T-helper 1 cell treated with Interleukin-12 subunit alpha and Interleukin-12 subunit beta and Interleukin-4 antibody, amounts not matched to agents 30 ng/mL and 1 ng/mL, for 36 hours (primary cell): ENCODE measurements at places on chromosomes 7 and 10. TPM values are rescaled to one million over a fixed set of nuclear protein-coding genes. Genes with fewer than 3 reads are reported as not detected.

Gene GIMAP6
- 167 and 170 TPM in 2 replicates for total RNA-seq

Gene VGF
- total RNA-seq = 0.20 and 0.37 TPM in 2 replicates

Gene PLAC9
- not detected in 2 replicates for total RNA-seq

Gene LIMK1
- 19.5 and 20.6 TPM in 2 replicates for total RNA-seq

Gene CYP3A7
- not detected in 2 replicates for total RNA-seq

Gene FAM25A
- total RNA-seq = not detected in 2 replicates

Gene THSD7A
- total RNA-seq = not detected in 2 replicates

Gene PRKG1
- not detected in 2 replicates for total RNA-seq

Gene CPED1
- 0.15 TPM in 1 of 2 replicates, not detected in the other for total RNA-seq

Gene GPR85
- total RNA-seq = not detected in 2 replicates

Gene TMEM184A
- total RNA-seq = not detected in 2 replicates
